ENCODE measurements at places on chromosomes 7 and 10.

DNA sequence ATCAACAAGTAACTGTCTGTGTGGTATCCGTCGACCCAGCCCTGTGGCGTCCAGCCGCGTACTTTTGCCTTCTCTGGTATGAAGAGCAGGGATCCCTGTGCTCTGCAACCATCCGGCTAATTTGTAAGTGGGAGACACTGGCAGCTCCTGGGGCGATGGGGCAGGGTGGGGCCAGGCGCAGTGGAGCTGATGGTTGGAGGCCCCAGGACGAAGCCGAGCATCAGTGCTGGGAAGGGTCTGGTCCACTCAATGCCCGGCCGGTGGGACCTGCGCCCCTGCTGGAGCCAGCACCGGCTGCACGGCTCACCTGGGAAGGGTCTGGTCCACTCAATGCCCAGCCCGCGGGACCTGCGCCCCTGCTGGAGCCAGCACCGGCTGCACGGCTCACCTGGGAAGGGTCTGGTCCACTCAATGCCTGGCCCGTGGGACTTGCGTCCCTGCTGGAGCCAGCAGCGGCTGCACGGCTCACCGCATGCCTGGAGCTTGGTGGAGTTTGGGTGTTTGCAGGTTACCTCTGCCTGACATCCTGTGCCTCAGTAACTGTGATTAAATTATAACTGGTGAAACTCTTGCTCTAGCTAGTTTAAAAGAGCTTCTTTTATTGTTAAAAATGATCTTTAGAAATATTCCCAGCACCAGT, 96.1 kb downstream of the NKX6-2 start:
- DNase-seq: no peak

DNA sequence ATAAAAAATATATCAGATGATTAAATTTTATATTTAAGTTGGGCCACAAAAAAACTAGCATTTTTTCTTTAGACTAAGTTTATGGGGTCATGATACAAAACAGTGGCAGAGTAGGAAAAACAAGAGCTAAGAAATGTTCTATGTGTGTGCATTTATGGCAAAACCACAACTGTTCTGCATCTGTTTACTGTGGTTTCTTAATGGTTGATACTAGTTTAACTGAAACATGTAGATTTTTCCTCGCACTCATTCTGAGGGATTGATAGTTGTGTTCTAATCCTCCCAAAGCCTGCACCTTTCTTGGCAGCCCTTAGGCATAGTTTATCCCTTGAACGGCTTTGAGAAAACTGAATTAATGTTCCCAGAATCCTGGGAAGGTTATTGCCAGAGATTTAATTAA, 66.6 kb upstream of the PHYHIPL start:
- DNase-seq: no peak

GRCh38 chr10:77578583-77579227, 58.9 kb downstream of the KCNMA1 start:
- peak; percentile 15 for DNase-seq

- DNase-seq: no peak
Observed at GRCh38 chr7:51700593-51701215, 384.1 kb upstream of the COBL start.

GRCh38 chr10:124152139-124153022, 59.0 kb upstream of the CHST15 start:
- peak; percentile 85 for DNase-seq

GRCh38 chr7:80699045-80699638, 60.7 kb downstream of the CD36 start:
- peak; percentile 53 for DNase-seq

GRCh38 chr10:97627731-97628130, 5.6 kb downstream of the MORN4 start:
- no peak for DNase-seq

GRCh38 chr7:40673285-40673684, 538.5 kb downstream of the SUGCT start:
- DNase-seq: peak; percentile 69

GRCh38 chr10:11913079-11913641, 90.0 kb downstream of the PROSER2 start:
- peak; percentile 11 for DNase-seq

DNA sequence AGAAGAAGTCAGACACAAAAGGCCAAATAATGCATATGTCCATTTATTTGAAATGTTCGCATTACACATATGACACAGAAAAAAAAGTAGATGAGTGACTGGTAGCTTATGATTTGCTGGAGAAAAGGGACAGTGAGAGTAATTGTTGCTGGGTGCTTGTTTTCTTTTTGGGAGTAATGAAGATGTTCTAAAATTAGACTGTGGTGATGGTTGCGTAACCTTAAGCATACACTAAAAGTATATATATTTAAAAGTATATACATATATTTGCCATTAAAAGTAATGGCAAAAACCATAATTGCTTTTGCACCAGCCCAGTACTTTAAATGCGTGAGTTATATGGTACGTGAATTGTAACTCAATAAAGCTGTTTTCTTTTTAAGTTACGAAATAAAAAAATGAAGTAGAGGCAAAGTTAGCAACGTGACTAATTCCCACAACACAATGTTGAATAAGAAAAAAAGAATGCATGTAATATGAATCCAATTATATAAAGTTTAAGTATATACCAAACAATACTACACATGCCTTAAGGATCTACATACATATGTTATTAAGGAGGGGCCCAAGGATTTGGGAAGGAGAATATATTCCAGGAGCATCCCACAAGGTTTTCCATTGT, 360.4 kb upstream of the CELF2 start:
- DNase-seq: no peak

DNA sequence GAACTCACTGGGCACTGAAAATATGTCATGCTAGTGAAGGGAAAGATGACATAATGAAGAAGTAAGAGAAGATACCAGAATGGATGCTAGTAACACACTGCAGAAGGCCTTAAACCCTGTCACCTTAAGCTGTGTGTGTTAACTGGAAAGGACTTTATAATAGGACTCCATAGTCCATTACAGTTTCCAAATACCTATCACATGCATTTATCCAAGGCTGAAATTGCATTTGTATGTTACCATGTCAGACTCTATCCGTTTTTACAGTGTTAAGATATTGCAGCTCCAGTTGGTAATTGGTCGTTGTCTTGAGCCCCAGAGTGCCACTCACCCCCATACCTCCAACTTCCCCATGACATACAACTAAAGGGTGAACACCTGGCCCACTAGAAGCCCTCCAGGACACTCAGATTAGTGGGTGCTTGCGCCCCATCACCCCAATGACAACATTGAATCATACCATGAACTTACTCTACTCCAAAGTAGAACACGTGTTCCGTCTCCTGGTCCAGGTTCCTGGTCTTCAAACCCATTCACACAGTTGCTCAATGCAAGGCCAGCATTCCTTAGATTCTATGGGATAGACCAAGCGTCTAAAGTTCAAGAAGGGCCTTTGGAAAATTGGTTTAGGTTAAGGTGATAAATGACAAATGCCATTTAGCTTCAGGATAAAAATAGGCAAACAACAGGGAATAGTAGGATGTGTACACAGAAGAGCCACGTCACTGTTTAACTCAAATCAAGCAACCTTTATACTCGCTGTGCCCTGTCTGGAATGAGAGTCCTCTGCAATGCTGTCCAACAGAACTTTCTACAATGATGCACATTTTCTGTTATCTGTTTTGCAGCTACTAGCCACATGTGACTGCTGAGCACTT, 2.1 kb upstream of the RAPGEF5 start:
- no peak for DNase-seq

DNA sequence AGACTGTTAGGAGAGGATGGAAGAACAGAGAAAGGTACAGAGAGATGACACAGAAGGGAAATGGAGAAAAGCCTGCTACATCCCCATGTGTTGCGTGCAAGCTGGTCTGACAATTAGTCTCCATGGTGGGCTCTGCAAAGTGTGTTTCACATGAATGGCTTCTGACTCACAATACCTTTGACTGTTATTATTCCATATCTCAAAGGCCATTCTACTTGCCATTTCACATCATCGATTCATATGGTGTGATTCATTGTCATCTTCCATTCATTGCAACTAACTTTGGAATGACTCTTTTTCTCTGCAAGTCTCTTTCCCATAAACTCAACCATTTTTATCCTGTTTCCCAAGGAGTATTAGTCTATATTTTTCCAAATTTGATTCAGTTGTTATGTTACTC, 208.9 kb upstream of the INHBA start:
- peak; percentile 85 for DNase-seq

All from AG10803 (cell line).